ENCODE measurements at places on chromosomes 2 and 18.

DNA sequence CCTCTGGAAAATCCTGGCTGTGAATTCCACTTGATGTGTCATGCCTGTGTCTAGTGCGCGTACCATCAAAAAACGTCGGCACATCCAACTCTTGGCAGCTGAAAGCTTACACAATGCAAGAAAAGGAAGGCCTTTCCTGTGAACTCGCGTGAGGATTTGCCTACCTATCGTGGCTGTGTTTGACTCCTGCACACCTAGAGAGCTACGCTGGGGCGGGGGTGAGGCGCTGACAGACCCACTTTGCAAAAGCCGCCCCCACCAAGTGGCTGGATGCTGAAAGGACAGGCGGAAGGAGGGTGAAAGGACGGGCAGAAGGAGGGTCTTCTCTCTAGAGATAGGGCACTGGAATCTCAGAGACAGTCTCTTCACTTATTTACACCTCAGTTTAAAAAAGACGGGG, 270.1 kb downstream of the EIPR1 start:
- no peak for DNase-seq

DNA sequence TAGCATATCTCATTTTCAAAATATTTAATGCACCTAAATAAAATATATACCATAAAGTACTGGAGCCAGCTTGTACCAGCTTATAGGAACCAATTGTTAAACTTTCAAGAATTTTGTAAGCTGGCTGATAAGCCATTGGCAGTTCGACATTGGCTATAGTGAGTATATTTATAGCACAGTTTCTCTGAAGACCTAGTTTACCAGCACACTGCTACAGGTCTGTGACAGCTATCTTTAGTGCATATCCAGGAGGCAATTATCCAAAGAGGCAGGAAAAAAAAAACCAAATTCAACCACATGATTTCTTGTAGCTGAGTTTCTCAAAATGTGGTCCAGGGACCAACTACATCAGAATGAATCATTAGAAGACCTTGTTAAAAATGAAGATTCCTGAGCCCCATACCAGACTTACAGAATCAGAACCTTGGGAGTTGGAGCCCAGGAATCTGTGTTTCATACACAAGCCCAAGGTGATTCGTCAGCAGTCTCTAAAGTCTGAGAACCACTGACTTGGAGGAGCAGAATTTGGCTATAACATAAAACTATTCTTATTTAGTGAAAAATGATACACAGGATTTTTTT, 279.0 kb upstream of the NRP2 start:
- DNase-seq: no peak

- DNase-seq: no peak
Observed at GRCh38 chr2:54634564-54635511, 88.6 kb upstream of the EML6 start.

- DNase-seq: no peak
Observed at GRCh38 chr2:54497763-54498680, 41.9 kb downstream of the SPTBN1 start.

GRCh38 chr18:492451-492850, 8.1 kb downstream of the COLEC12 start:
- no peak for DNase-seq

GRCh38 chr2:241952816-241953215, 83.3 kb downstream of the RTP5 start:
- DNase-seq: no peak

DNA sequence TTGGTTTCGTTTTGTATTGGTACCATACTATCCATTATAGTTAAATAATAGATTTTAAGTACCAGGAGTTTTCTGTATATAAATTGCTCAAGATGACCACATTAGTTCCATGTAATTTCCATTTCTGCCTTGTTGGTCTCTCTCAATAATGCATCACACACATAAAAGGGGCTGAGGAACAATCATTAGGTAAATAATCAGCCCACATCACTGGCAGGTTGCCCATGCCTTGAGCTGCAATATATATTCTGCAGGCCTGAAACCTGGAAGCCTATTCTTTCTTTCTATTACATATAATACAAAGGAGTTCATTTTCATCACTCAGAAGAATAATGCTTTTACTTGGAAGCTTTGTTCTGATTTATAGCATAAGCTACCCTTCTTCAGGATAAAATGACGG, 616.1 kb upstream of the PKDCC start:
- DNase-seq: no peak

GRCh38 chr18:60232541-60232940, 140.0 kb downstream of the MC4R start:
- no peak for DNase-seq

- no peak for DNase-seq
Observed at GRCh38 chr18:2910261-2910660, 63.5 kb downstream of the EMILIN2 start.

DNA sequence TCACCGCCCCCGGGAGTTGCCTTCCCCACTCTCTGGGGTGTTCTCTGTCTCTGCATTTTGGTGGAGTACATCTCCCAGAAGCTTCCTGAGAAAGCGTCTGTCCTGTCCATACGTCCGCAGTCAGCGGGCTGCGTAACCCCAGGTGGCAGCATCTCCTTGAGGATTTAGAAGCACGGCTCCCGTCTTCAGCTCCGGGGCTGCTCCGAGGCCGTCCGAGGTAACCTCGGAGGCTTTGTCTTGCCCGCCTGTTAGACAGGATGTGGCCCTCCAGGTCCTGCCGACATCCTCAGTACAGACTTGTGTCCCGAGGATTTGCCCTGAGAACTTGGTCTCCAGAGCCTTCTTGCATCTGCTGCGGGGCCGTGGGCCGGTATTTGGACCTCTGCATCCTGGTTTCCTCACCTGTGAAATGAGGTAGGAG, 58.4 kb downstream of the CTDP1 start:
- no peak for DNase-seq

- DNase-seq: no peak
Observed at GRCh38 chr2:62196278-62196901, 475 bp downstream of the B3GNT2 start.

- no peak for DNase-seq
Observed at GRCh38 chr2:162267496-162267895, 24.3 kb upstream of the FAP start.

- DNase-seq: no peak
Observed at GRCh38 chr2:29108225-29108624, 7.0 kb upstream of the CLIP4 start.

- peak; percentile 71 for DNase-seq
Observed at GRCh38 chr2:229445019-229445418, 173.9 kb upstream of the PID1 start.

DNA sequence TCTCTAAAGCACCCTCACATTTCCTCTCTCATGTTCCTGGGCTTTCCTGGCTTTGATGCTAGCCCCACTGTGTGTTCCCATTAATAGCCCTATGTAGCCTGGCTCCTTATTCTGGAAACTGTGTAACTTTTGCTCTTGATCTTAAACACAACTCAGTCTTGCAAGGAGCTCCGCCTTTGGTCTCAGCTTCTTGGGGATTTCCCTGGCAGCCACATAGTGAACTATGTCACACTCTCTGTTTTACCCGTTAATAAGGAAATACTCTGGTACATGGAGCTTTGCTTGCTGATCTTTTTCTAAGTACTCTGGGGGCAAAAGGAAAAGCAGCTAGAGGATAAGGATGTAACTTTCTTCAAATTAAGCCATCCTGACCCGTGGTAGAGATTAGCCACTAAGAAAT, 259.3 kb downstream of the NEDD4L start:
- DNase-seq: no peak

DNA sequence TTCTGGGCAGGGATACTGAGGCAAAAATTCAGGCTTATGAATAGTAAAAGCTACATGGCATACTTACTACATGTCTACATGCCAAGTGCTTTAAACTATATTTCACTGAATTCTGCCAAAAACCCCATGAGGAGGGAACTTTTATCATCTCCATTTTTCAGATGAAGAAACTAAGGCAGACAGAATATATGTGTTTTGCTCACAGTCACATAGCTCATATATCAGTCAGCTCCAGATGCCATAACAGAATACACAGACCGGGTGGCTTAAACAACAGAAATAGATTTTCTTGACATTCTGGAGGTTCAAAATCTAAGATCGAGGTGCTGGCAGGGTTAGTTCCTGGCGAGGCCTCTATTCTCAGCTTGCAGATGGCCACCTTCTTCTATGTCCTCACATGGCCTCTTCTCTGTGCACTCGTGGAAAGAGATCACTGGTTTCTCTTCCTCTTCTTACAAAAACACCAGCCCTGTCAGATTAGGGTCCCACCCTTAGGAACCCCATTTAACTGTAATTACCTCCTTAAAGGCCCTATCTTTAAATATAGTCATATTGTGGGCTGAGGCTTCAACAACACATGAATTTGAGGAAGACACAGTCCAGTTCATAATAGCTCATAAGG, 27.1 kb upstream of the CREB1 start:
- DNase-seq: no peak

DNA sequence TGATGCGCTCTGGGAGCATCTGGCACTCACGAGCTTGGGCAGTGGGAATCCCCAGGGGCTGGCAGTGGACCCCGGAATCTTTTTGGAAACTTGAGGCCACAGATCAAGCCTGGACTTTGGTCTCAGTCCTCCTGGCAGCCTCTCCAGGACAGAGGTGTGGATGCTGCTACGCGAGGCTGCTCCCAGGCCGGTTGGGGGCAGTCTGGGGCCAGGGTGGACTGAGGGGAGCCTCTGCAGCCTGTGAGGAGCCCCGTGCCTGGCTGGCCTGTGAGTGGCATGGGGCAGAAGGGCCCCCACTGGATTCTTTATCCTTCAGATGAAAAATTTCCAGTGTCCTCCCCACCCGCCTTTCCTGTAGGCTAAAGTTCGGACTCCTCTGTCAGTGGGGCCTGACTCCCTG, 12.7 kb upstream of the DES start:
- DNase-seq: no peak

DNA sequence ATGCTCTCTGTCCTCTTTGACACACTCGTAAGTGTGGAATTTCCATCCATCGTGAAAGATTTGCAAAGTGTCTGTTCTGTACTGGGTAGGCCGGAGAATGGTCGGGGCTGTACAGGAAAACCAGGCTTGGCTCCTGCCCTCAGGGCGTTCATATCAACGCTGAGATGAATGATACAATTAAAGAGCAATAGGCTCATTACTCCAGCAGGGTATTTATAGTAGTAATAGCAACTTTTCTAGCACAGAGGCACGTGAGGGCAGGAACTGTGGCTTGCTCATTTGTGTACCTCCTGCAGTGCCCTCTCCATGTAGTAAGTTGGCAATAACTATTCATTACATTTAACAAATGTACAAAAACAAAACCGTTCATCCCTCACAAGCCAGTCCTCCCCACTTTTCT, 5.3 kb upstream of the NCK2 start:
- no peak for DNase-seq

Measured in amygdala (tissue), 56 donors.